ENCODE measurements at places on chromosomes 6 and 20.
A peak's percentile ranks its signal among the peaks of the same experiment; 100 is the strongest.

DNA sequence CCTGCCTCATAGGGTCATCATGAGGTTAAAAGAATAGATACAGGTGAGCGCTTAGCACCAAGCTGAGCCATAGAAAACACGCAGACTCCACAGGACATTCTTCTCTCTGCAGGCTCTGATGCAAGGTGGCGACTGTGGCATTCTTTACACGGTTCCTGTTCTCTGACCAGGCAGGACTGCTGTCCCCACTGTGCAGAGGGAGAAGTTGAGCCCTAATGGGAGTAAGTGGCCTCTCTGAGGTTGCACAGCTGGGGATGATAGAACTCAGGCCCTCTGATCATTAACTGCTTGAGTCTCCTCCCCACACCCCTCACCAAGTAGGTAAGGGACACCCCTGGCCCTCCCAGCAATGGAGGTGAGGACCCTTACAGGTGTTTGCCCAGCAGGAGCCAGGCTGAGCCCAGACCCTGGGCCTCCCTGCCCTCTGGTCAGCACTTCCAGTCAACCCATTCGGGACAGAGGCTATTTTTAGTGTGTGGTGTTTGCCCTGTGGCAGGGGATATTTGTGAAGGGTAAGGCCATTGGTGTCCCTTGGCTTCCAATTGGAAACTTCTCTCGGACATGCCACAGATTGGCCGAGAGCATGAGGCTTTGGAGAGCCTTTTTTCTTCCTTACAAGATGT is 116.8 kb downstream of the VEGFA start:
- DNase-seq: no peak

- DNase-seq: no peak
Observed at GRCh38 chr6:94401311-94401710, 982.0 kb upstream of the EPHA7 start.

GRCh38 chr6:28543651-28544610 is 18.2 kb downstream of the GPX5 start:
- DNase-seq: peak; percentile 31

GRCh38 chr6:9399916-9400315 is 964.6 kb upstream of the SLC35B3 start:
- no peak for DNase-seq

DNA sequence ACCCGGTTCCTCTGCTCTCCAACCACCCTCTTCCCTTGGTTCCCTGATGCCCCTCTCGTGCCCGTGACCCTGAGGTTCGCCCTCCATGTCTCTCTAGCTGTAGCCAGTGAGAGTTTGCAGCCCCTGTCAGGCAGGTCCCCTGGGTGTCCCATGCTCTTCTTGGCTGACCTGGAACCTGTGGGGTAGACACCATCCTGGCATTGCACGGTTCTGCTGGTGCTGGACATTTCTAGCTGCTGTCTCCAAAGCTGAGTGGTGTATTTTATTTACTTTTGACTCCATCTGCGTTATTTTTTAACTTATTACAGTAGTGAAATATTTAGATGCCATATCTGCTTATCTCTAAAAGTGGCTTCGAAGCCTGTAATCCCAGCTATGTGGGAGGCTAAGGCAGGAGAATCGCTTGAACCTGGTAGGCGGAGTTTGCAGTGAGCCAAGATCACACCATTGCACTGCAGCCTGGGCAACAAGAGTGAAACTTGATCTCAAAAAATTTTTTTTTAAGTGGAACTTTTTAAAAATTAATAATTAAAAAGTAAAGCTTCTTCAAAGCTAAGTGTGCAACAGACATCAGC is 12.5 kb downstream of the ENTPD6 start:
- no peak for DNase-seq

DNA sequence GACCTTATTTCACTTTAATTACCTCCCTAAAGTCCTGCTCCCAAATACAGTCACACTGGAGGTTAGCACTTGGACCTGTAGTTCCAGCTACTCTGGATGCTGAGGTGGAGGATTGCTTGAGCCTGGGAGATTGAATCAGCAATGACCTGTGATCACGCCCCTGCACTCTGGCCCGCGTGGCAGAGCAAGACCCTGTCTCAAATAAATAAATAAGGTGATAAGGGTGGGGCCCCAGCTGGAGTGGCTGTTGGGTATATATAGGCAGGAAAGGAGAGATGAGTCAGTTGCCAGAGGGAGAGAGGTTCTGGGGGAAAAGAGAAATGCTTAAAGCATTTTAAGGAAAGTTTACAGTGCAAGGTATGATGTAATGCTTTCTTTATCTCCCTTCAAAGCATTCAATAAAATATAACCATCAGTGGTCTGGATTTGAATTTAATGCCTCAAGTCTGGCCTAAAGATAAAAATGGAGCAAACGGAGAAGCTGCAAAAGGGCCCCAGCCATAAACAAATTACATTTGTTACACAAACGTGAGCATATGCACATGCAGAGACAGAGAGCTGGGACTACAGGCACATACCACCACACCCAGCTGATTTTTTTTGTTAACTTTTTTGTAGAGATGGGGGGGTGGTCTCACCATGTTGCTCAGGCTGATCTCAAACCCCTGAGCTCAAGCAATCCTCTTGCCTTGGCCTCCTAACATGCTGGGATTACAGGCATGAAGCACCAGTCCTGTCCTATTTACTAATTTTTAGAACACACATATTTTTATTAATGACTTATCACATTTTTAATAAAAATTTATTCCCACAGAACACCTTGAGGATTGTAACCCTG is 6.1 kb upstream of the PM20D2 start:
- no peak for DNase-seq
